Activated naive CD4-positive, alpha-beta T cell treated with anti-CD3 and anti-CD28 coated beads, Interleukin-2, amount 50 U/mL, for 16 hours (primary cell): ENCODE measurements at places on chromosomes 5 and 9.

GRCh38 chr5:65858316-65858715 is 68.1 kb upstream of the ERBIN start:
- DNase-seq: no peak

GRCh38 chr5:151758141-151758429 is 346 bp downstream of the ATOX1 start:
- no peak for DNase-seq

GRCh38 chr5:116517488-116517887 is 57.1 kb downstream of the SEMA6A start:
- no peak for DNase-seq

GRCh38 chr5:6398570-6399230 is 20.4 kb upstream of the MED10 start:
- DNase-seq: no peak

DNA sequence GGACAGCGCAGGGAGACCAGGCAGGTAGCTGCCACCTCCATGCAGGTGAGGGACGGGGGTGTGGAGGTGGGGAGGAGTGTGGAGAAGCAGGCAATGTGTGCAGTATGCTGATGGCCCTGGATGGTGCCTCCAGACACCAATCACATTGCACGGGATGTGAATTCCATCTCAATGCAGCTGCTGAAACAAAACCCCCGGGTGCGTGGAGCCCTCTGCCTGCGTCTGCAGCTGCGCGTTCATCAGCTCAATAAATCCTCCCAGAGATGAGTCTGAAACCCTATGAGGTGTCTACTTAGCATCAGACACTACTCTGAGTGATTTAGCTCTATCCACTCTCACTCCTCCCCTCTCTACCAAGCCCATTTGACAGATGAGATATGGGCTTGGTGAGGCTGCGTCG is 10.3 kb downstream of the SOHLH1 start:
- no peak for DNase-seq

- DNase-seq: no peak
Observed at GRCh38 chr5:123813937-123814624, 302.1 kb downstream of the CSNK1G3 start.

DNA sequence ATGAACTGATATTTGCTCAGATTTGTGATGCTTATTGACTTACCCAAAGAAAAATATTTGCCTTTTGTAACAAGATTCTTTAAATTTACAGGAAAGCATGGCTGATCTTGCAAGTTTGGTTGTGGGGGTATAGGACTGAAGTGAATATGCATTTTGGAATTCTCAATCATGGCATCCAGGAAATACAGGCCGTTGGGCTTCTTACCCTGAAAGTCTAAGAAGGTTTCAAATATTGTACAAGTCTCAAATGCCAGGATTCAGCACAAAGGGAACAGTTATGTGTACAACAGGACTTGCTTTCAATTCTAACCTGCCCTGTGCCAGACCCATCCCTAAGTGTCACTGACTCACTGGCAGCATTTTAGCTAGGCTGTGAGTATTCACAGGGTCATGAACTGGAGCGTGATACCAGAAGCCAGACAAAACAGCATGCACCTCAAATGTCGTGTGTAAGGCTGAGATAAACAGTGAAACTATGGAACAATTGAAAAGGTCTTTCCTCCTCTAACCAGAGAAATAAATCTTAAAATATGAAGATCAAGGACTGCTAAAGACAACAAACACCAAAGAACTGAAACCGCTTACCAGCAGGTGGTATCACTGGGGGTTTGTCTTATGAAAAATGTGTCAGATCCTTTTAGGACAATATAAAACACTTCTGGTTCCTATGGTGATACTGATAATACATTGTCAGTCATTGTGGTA is 168.6 kb upstream of the RGMB start:
- DNase-seq: no peak

DNA sequence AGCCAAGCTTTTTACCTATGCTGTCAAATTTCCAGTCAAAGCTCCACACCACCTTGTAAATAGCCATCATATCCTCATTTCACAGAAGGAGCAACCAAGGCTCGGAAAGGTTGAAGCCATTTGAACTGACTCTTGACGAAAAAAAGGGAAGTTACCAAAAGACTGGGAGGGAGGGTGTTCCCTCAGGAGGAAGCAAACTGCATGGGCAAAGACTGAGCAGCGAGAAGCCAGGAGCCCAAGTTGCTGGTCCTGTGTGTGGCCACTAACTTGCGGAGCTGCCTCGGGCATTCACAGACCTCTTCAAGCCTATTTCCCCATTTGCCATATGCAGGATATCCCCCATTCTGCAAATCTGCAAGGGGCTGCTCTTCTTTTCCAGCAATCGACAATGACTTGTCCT is 37.4 kb downstream of the TTLL11 start:
- no peak for DNase-seq

GRCh38 chr5:148972974-148973374 is 89.9 kb downstream of the SH3TC2 start:
- no peak for DNase-seq

DNA sequence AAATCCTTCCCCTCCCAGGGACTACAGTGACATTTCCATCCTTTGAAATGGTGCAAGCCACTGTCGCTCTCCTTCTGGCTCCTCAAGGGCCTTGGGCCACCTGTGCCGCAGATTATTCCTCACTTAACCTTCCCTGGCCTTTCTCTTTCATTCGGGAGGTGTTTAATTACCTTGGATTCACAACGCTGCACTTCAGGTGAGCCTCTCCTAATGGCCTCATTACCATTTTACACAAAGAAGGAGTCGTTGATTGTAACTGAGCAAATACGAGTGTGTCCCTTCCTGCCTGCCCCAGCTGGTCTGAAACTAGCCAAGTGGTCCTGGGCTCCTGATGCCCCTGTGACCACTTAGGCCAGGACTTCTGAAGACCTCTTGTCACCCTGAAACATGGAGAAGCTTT is 205.0 kb downstream of the CRB2 start:
- no peak for DNase-seq

DNA sequence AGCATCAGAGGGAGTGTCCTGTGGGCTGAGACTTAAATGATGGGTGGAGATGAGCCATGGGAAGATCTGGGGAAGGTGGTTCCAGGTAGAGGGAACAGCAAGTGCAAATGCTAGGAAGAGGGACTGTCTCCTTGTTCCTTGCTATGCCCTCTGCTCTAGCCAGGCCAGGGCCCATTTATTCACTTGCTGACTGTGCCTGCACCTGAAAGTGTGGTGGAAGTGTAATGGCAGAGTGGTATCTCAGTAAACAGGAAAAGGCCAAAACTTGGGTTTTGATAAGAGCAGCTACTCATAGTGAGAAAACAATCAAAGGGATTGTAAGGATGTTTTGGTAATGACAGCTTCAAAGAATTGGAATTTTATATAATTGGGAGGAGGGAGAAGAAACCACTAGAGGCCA is 32.4 kb downstream of the TLE4 start:
- DNase-seq: no peak

DNA sequence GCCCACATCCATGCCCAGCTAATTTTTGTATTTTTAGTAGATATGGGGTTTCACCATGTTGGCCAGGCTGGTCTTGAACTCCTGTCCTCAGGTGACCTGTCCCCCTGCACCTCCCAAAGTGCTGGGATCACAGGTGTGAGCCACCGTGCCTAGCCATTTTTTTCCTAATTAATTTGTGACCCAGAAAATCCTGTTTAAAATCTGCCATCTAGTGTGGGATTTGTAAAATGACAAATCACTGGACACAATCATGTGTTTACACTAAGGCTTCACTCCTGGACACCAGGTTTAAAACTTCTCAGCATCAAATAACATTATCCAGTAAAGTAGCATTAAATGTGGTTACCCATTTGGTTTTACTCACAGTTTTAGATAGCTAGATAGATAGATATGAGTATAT is 18.6 kb upstream of the KDM4C start:
- DNase-seq: no peak

DNA sequence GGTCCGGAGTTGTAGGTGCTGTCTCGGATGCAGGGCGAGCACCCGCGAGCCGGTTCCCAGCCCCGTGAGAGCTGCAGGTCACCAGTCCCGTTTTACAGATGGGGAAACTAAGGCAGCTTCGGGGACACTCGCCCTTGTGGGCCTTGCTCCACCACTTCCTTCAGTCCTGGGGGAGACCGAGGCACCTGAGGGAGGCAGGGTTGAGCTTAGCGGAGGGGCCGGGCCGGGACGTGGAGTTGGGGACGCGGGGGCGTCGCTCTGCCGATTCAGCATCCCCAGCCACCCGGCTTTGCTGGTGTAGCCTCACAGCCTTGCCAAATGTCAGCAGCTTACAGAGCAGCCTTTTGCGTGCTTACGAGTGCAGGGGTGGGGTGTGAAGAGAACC is 530 bp downstream of the BBLN start:
- peak; percentile 66 for DNase-seq

DNA sequence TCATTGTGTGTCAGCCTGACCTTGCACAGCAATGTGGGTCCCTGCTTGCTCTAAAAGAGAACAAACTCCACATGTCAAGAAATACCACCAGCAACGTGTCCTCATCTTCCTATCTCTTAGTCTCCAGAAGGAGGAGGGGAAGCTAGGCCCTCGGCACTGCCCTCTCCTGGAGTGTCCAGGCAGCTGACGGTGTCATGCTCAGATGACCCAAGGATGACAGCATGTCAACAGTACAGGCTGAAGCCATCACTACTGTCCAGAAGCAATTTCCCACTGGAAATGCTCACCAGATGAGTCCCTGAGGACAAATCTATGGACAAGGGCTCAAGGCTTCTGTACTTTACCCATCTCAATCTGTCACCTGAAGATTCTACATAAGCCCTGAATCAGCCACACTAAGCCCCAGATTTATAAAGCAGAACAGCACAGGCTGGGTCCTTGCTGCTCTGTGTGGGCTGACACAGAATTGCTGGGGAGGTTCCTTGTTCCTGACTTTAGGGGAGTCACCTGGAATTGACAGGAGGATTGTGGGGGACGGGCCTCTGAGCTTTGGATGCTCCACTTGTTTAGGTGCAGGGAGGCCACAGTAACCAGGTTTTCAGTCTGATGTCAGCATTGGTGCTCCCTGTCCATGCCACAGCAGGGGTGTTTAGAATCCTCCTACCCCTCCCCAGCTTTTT is 210.2 kb downstream of the DAB2IP start:
- no peak for DNase-seq

DNA sequence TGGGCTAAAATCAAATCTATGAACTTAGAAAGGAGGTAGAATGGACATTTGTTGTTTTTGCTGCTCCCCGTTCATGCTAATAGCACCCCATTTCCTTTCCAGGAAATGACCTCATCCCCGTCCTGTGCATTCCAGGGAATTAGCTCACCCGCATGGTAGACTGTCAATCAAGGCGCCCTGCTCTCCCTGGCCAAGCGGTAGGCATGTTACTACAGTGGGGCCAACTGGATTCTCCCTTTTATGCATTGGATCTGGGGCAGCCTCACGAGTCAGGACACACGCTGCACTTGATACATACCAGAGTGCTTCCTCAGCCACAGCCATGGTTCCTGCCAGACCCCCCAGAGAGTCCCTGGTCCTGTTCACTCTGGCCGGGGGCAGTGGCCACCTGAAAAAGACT is 111.0 kb upstream of the PTCH1 start:
- DNase-seq: no peak

- DNase-seq: no peak
Observed at GRCh38 chr5:98458004-98458403, 315.5 kb upstream of the RGMB start.

DNA sequence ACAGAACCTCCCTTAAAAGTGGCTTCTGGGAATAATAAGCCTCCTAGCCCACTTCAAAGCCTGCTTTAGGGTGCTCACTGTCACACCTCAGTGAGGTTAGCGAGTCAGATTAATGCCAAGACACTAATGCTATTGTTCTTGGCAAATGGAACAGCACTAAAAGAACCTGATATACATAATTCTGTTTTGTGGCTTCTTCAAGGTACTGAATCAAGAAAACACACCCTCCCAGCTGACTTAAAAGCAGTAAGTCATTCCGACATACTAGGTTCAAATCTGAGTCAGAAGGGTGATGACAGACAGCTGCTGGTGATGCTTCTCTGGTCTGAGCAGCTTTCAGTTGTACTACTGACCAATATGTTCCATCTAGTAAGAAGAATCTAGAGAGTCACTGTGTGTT is 121.6 kb downstream of the OXCT1 start:
- no peak for DNase-seq

GRCh38 chr9:129513856-129514496 is 106.9 kb downstream of the C9orf50 start:
- DNase-seq: no peak

DNA sequence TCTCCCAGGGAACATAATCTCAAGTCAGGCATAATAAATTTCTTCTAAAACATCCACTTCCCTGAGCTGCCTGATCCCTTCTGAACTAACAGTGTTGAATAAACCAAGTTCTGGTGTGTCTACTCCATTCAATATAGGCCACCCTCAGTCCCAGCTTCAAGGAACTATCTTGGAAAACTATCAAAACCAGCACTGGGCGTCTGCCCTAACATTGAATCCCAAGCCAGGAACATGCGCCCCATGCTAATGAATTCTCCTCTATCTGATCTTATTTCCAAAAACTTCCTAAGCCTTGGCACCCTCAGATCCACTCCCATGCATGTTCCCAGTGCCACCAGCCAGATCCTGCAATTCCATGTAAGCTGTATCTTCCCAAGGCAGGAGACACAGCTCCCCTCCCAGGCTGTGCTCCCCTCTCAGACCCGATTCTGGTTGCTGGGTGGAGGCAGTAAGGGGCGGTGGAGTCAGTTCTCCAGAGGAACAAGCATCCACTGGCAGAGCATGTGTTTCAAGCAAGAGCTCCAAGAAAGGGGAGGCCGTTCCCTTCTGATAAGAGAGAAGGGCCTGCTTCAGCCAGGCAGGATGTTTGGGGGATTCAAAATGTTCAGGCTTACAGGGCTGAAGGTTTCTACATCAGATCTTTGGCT is 13.1 kb upstream of the FOXI1 start:
- DNase-seq: no peak

DNA sequence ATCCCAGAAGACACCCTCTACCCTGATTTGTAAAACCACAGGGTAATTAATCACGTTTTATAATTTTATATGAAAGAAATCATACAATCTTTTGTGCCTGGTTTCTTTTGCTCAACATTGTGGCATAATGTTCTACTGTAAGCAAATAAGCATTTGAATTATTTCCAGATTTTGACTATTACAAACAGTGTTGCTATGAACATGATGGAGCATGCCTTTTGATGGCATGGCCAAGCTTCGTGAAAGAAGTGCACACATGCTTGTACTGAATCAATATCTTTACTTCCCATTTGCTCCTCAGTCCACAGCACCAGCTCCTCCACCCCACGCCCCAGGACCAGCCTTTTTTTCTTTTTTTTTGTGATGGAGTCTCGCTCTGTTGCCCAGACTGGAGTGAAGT is 29.9 kb downstream of the ACSL6 start:
- DNase-seq: no peak

GRCh38 chr5:23289162-23289561 is 218.2 kb upstream of the PRDM9 start:
- DNase-seq: no peak
